ENCODE measurements at places on chromosomes 13 and 19.

GRCh38 chr13:85666356-85666755 lies 132.9 kb downstream of the SLITRK6 start:
- DNase-seq, result no peak

DNA sequence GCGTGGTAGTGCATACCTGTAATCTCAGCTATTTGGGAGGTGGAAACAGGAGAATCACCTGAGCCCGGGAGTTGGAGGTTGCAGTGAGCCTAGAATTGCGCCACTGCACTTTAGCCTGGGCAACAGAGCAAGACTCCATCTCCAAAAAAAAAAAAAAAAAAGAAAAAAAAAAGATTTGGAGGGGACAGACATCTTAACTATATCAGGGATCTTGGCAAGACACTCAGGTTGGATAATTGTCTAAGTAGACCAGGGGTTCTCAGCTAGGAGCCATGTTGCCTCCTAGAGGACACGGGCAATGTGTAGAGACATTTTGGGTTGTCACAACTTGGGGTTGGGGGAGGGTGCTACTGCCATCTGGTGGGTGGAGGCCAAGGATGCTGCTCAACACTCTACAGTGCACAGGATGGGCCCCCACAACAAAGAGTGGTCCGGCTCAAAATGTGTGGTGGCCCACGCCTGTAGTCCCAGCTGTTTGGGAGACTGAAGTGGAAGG lies 1.9 kb upstream of the ZNF580 start:
- peak; percentile 53 for DNase-seq

DNA sequence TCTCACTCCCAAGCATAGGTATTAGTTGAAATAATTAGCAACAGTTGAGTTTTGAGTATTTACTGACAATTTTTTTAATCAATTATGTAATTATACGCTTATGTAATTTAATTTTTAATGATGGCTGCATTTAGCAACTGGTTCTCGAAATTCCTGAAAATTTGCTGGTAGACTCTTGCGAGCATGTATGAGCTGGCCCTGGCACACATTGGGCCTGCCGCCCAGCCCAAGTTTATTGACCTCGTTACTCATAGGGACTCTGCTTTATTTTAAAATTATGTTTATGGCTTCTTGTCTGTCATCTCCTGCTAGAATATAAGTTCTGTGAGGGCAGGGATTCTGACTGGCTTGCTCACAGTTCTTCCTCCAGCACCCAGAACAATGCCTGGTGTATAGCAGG lies 6.7 kb downstream of the KLK14 start:
- DNase-seq, result no peak

- peak; percentile 15 for DNase-seq
Measured at GRCh38 chr13:28657784-28658538, 969 bp upstream of the POMP start.

Measured in RPMI7951 (cell line).